Body of pancreas (tissue), 4 donors: ENCODE measurements at places on chromosomes 13 and 19.
A peak's percentile ranks its signal among the peaks of the same experiment; 100 is the strongest.

DNA sequence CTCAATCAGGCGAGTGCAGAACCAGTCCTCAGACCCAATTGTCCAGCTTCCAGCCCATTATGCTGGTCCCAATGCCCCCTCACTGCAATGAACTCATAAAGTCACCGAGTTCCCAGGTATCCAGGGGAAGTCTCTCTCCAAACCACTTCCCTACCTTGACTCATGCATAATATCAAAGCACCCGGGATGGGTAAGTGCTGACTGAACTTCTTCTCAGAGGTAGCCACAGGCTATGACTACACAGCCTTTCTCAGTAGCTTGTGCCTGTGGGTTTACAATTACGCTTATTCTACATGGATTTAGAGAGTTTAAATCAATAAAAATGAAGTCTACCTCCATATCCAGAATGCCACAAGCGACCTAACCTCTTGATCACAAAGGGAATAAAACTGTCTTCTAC, 1.7 kb upstream of the C13orf42 start:
- no peak for DNase-seq

GRCh38 chr19:10918359-10918758, 10.1 kb downstream of the YIPF2 start:
- DNase-seq: no peak

DNA sequence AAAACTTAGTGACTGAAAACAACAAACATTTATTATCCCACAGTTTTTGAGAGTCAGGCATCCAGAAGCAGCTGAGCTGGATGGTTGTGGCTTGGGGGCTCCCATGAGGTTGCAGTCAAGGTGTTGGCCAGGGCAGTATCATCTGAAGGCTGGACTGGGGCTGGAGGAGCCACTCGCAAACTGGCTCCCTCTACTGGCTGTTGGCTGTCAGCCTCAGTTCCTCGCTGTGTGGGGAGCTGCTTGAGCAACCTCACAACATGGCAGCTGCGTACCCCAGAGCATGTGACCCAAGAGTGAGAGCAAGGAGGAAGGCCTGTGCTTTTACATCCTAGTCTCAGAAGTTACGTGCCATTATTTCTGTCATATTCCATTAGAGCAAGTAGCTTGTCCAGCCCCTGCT, 9.7 kb downstream of the YJU2 start:
- DNase-seq: no peak

DNA sequence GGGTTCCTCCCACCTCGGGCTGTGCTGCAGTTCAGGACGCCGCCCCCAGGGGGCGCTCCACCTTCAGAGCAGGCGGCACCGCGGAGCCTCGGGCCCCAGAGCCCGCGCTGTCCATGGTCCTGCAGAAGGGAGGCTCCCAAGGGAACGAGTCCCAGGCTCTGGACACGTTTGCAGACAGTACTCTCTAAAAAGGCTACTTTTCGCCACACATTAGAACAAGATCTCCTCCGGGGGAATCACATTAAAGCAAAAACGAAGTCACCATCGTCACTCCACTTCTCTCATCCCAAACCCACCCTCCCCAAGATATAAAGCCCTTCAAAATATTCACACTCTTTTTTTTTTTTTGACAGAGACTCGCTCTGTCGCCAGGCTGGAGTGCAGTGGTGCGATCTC, 4.6 kb upstream of the SIGLEC10 start:
- DNase-seq: peak; percentile 84

DNA sequence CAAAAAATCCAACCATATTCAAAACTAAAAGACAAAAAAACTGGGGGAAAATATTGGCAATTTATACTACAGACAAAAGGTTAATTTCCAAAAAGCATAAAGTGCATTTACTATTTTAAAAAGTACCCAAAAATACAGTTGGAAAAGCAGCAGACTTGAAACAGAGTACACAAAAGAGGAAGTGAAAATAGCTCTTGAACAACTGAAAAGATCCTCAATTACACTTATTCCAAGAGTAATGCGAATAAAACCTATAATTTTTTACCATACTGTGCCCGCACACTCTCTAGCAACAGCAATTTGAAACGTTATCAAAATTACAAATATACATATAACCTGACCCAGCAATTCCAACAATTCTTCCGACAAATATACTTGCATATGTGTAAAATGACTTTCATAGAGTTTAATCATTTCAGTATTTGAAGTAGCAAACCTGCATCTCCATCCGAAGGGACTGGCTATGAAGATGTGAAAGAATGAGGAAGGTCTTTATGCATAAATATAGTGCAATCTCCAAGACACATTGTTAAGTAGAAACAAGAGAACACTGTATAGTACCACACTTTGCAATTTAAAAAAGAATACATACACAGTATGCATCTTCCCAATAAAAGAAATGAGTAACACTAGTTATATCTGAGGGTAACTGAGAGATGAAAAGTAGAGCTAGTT, 25.4 kb downstream of the ALG5 start:
- DNase-seq: no peak
